ENCODE measurements at places on chromosomes 16 and 17. TPM values are rescaled to one million over a fixed set of nuclear protein-coding genes. Genes with fewer than 3 reads are reported as not detected.

The SPEM2 gene
- not detected for total RNA-seq

The TMEM235 gene
- not detected for total RNA-seq

The PIMREG gene
- total RNA-seq: 6.0 TPM

The ABAT gene
- total RNA-seq: 27.4 TPM

The ALOX15B gene
- 5.3 TPM for total RNA-seq

The MPO gene
- 0.36 TPM for total RNA-seq

The ZNF598 gene
- total RNA-seq: 30.5 TPM

The ZSCAN10 gene
- total RNA-seq: not detected

The TNFRSF13B gene
- total RNA-seq: not detected

The TBC1D3 gene
- not detected for total RNA-seq

The KRT9 gene
- total RNA-seq: not detected

The MPP3 gene
- total RNA-seq: 3.7 TPM

The ARHGDIA gene
- total RNA-seq: 406 TPM

The KRTAP9-8 gene
- total RNA-seq: not detected

The TRIM72 gene
- total RNA-seq: 0.24 TPM

The SOX8 gene
- 0.72 TPM for total RNA-seq

The CIITA gene
- 22.5 TPM for total RNA-seq

The CSH1 gene
- total RNA-seq: not detected

The SCNN1B gene
- total RNA-seq: 1.3 TPM

The ARL5C gene
- total RNA-seq: not detected

The GALR2 gene
- not detected for total RNA-seq

The C1QL1 gene
- total RNA-seq: not detected

The ZDHHC1 gene
- total RNA-seq: 30.0 TPM

The TBC1D3H gene
- not detected for total RNA-seq

The FSCN2 gene
- 1.0 TPM for total RNA-seq

The TNRC6C gene
- 6.9 TPM for total RNA-seq

All from adrenal gland (tissue), 19 donors.